ENCODE measurements at places on chromosomes 16 and 17.

- no peak for DNase-seq
Observed at GRCh38 chr16:9943121-9943520, 239.1 kb downstream of the GRIN2A start.

GRCh38 chr16:4522051-4522581 is 16.5 kb downstream of the CDIP1 start:
- DNase-seq: no peak

DNA sequence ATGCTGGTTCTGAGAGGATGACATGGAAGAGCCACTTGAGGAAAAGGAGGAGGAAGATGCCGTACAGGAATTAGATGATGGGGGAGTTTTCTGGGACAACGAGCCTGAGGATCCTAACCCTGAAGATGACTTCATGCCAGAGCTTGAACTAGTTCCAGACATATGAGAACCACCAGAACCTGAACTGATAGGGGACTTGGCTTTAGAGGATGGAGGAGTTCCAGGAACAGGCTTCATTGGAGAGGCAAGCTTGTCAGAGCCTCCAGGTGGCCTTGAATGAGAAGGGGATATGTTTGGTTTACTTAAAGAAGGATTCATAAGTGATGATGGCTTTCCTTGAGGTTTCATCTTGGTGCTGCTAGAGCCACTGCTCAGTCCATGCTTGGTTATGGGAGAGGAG is 6.9 kb upstream of the FBXL20 start:
- DNase-seq: no peak

GRCh38 chr17:70653850-70654249 is 484.5 kb downstream of the KCNJ2 start:
- no peak for DNase-seq

DNA sequence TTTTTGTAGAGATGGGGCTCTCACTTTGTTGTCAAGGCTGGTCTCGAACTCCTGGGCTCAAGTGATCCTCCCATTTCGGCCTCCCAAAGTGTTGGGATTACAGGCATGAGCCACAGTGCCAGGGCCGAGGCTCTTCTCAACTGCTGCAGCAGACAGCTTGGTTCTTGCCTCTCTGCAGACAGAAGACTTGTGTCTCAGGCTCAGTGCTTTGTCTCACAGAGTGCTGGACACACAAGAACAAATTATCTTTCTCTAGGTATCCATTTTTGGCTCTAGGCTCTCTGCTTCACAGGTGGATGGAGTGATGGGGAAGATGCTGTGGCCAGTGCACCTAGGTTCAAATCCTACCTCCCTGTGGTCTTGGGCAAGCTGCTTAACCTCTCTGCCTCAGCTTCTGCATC is 80.8 kb upstream of the RNU2-1 start:
- DNase-seq: no peak

GRCh38 chr16:3088925-3089716 is 10.0 kb downstream of the ZSCAN10 start:
- DNase-seq: no peak

DNA sequence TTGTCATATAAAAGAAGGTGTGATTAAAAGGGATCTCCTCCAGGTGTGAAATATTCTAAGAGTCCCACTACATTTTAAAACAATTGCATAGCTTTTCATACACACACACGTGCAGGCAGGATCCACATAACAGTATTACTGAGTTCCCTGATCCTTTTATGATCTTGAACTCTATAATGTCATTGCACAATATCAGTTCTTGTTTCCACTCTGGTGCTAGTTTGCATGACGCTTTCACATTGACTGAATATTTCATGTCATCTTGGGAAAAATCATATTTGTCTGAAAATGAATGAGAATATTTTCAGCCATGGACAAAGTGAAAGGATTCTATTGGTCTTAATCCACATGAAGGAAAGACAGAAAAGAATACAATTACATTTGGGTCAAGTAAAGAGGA is 703.8 kb downstream of the CDH8 start:
- no peak for DNase-seq

- DNase-seq: no peak
Observed at GRCh38 chr16:61969077-61969382, 67.2 kb downstream of the CDH8 start.

- no peak for DNase-seq
Observed at GRCh38 chr16:69831212-69832123, 69.3 kb downstream of the WWP2 start.

DNA sequence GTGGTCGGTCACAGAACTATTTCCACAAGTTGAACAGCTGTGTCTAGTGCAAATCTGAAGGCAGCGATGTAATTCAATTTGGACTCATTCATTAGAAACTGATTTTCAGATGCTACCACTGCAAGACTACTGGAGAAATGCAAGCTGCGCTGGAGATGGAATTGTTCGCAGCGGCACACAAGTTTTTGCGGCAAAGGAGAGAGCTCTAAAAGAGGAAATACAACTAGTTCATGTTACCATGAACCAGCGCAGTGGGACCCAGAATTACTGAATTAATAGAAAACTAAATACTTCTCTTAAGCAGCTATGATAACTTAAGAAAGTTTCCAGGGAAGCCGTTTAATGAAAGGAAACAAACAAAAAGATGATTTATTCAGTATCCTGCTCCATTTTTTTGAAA is 1.9 kb downstream of the CREBBP start:
- no peak for DNase-seq
